MCF 10A (cell line): ENCODE measurements at places on chromosomes 2 and 18.
A peak's percentile ranks its signal among the peaks of the same experiment; 100 is the strongest.

- no peak for DNase-seq
Measured at GRCh38 chr2:208147008-208147407, 1.1 kb upstream of the CRYGB start.

DNA sequence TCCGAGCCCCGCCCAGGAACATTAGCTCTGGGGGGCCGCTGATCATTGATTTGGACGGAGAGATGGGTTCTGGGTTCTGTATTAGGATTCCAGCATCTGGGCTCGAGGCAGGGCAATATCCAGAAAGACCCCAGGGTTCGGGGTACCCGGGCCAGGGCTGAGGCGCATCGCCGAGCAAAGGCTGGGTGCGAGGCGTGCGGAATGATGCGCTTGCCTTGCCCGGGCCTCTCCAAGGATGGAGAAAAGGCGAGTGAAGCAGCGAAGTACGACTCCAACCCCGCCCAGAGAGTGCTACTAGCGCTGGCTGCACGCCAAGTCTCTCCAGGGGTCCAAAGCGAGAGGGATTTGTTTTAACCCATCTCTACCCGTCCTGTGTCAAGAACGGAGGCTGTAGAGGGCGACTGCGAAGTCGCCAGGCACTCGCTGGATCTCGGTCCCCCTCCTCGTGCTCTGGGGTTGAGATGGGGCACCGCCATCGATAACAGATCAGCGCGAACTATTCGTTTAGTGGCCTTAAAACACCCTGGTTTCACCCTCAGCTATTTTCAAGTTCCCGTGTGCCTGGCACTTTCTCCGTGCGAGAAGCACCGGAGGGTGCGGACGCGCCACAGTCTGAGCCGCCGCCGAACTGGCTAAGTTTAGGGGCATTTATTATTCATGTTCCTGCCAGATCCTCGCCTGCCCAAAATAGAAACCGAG, 1.9 kb downstream of the ADCYAP1 start:
- no peak for DNase-seq

DNA sequence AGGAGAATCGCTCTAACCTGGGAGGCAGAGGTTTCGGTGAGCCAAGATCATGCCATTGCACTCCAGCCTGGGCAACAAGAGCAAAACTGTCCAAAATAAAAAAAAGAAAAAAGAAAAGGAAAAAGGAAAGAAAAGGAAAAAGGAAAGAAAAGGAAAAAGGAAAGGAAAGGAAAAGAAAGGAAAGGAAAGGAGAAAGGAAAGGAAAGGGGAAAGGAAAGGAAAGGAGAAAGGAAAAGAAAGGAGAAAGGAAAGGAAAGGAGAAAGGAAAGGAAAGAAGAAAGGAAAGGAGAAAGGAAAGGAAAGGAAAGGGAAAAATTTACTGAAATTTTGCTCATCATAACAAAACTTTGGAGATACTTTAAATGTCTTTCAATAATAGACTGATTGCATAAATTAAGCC, 391.3 kb upstream of the GYPC start:
- no peak for DNase-seq

DNA sequence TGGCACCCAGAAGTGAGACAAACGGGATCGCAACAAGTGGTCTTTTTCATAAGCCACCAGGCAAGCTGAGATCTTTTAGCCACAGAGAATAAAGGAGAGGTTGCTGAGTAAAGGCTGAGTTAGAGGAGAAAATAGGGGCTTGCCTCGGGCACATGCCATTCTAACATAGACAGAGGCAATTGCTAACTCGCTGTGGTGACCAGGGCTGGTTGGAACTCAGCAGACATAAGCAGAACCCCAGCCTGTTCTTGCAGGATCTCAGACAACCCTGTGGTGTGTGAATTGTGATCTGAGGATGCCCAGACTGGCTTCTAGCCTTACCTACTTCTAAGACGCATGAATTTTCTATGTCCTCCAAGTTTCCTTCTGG, 300.2 kb downstream of the CDCA7 start:
- DNase-seq, result no peak

GRCh38 chr2:201517094-201517493, 65.6 kb downstream of the STRADB start:
- no peak for DNase-seq

DNA sequence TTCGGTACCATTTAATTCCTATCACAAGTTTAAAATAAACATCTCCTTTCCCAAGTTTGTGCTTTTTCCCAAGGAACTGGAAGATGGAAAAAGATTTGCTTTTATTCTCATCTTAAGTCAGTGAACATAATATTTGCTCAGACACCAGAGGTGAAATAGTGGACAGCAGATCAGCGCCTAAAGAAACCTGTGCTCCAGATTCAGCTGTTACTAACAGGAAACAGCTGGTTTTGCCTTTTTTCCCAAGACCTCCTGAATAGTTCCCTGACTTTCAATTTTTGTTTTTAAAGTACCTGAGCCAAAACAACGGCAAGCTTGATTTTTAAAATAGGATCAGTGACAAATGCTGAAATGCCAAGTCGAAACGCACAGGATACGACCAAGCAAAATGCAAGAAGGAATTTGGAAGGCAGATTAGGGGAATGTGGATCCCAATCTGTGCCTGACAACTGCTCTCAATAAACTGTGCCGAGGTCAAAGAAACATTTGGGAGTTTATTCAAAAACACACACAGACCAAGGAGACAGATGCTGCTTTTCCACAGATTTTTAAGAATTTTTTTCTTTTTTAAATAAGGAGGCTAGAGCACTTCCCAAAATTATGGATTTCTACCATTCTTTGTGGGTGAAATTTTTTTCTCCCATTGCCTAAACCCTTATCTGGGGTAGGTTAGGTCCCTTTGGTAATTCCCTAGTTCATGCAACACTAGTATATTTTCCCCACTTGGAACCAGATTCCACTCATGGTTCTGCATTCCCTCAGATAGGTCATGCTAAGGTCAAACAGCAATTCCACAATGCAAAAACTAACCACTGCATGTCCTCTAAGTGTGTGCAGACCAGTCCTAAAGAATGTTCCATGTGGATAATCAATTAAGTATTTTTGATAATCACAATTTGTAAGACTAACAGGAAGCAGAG, 121.5 kb upstream of the PDE1A start:
- DNase-seq, result no peak

GRCh38 chr18:51150113-51150700, 47.3 kb downstream of the MEX3C start:
- peak; percentile 79 for DNase-seq

DNA sequence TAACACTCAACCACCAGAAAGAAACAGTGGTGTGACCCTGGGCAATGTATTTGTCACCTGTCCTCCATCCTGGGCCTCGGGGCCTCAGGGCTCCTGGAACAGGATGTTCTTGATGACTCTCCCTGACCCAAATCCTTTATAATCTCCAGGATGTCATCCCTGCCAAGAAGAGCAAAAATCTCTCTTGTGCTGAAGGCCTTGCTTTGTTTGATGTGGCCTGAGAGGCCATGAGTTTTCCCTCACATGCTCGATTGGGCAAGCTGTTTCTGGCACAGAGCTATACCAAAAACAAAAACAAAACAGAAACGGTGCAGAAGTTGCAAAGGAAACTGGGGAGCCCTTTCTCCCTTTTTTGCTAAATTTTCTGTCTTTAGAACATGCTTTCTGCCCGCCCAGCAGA, 35.7 kb upstream of the ST3GAL5 start:
- DNase-seq, result peak; percentile 92

GRCh38 chr2:240949791-240950705, 43.9 kb downstream of the CROCC2 start:
- DNase-seq, result no peak

- DNase-seq, result no peak
Measured at GRCh38 chr2:24082787-24083566, 1.7 kb downstream of the TP53I3 start.

- DNase-seq, result no peak
Measured at GRCh38 chr2:402721-403120, 114.8 kb upstream of the ALKAL2 start.

GRCh38 chr18:399631-400135, 100.8 kb downstream of the COLEC12 start:
- no peak for DNase-seq

GRCh38 chr18:51278045-51278649, 80.7 kb upstream of the MEX3C start:
- DNase-seq, result peak; percentile 87

DNA sequence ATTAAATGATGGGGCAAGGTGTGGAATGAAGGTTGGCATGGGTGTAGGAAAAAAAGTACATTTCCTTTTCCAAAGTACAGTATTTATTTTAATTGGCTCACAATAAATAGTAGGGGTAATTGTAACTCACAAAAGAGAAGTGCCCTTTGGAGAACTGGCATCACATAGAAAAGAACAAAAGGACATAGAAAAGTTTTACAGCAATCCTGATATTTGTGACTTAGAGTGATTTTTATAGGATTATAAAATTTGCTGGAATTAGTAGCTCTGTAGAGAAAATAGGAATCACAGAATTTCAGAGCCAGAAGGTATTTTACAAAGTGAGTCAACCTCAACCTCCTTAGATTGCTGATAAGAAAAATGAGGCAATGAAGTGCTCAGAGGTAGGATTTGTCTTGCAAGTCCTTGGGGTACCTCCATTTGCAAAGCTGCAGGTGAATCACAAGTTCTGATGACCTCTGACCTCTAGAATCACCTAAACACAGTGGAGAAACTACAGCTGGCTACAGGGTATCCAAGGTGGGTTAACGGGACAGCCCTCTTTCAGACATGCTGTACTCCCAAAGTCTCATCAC, 133.6 kb downstream of the SOCS6 start:
- peak; percentile 31 for DNase-seq

- DNase-seq, result no peak
Measured at GRCh38 chr2:170086117-170086688, 91.7 kb upstream of the MYO3B start.

GRCh38 chr2:170063456-170064235, 114.3 kb upstream of the MYO3B start:
- no peak for DNase-seq

GRCh38 chr2:104790901-104791495, 62.9 kb upstream of the POU3F3 start:
- DNase-seq, result no peak
